ENCODE measurements at places on chromosomes 4 and X.
A peak's percentile ranks its signal among the peaks of the same experiment; 100 is the strongest.

- no peak for DNase-seq
Observed at GRCh38 chr4:73705056-73705432, 35.3 kb upstream of the CXCL8 start.

- no peak for DNase-seq
Observed at GRCh38 chrX:129980540-129981199, 1.8 kb upstream of the BCORL1 start.

GRCh38 chr4:67746797-67747495, 7.2 kb downstream of the GNRHR start:
- peak; percentile 11 for DNase-seq

GRCh38 chr4:78558410-78558809, 6.8 kb downstream of the ANXA3 start:
- DNase-seq = no peak

DNA sequence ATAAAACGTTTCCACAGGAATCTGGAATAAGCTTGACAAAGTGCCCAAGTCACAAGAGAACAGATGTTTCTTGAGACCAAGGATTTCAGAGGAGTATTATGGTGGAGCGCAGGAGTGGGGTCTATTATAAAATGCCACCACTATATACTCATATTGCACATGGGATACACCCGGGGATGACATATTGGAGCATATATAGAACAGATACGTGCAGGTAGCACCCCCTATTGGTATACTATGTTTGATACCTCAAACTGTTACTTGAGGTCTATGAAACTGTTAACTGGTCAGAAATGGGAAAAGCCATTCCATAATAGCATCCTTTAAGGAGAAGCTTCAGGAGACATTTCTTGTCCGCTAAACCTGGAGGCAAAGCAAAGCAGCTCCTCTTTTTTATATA, 86.0 kb downstream of the PCYT1B start:
- no peak for DNase-seq

GRCh38 chrX:16137416-16138107, 14.2 kb downstream of the GRPR start:
- DNase-seq = no peak

DNA sequence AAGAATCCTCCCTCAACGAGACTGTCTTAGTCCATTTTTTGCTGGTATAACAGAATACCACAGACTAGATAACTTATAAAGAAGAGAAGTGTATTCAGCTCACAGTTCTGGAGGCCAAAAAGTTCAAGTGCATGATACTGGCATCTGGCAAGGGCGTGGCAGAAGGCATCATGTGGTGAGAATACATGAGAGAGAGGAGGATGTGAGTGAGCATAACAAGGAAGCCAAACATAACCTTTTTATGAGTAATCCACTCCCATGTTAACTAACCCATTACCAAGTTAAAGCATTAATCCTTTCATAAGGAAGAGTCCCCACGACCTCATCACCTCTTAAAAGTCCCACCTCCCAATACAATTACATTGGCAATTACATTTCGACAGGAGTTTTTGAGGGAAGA, 504.6 kb downstream of the IQCM start:
- DNase-seq = no peak

DNA sequence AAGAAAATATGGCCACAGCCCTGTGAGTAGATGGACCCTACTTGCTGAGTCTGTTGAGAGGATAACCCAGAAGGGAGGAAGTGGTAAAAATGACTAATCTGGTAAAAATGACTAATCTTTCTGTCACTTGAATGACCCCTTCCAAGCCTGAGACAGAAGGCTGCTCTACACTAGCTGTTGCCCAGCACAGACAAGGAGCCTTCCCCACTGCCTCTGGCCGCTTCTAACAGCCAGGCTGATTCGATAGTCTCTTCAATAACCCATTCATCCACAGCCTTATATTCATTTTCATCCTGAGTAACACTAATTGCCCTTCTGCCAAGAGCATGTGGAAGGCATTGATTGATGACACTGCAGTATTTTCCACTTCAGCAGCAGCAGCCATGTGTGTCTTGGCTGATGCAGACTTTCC, 18.4 kb downstream of the MAGEB17 start:
- DNase-seq = peak; percentile 43

DNA sequence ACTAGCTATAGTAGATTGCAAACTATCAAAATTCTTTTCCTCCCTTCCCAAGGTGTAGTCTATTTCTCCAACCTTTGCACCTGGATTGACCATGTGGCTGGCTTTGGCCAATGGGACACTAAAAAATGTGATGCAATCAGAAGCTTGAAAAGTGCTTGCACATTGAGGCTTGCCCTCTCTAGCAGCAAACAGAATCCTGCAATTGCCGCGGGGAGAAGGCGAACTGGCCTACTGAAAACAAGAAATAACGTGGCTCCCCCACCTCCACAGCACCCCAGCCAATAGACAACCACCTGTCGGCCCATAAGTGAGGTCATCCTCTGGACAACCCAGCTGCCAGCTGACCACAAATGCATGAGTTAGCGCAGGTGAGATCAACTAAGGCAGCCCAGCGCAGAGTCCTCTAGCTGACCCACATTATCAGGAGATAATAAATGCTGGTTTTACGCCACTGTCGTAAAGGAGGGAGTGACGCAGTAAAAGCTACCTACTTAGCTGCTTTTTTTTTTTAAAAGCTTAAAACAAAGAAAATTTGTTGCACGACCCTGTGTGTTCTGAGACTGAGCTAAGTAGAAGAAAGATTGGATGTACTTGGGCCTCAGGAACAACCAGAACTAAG, 95.2 kb downstream of the GK start:
- DNase-seq = no peak

GRCh38 chrX:71871367-71871766, 39.3 kb upstream of the NHSL2 start:
- DNase-seq = no peak

DNA sequence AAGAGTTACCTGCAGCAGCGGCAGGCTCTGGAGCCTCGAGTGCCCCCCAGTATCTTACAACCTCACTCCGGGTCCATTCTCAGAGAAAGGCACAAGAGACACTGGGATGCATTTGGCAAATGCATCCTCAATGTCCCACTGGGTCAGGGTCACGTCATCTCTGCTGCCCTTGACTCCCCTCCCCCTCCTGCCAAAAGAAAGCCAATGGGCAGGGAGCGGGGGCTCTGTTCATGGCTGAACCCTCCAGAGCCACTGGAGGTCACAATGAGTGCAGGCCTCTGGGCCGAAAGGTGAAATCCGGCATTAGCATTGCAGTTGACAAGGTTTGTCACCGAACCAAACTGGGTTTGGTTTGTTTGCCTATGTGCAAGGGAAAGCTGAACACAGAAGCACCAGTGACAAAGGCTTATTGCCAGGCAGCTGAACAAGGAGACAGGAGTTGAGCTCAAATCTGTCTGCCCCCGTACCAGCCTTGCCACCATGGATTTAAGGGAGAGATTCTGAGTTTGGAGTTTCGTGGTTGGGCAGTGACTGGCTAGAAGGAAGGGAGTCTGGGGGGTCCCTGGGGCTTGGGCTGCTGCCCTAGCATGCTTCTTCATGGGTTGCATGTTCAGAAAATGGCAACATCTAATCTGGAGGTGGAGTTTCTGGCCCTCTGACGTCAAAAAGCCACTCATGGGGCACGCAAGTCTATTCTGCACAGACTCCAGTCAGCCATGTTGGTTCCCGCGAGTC, 64.3 kb downstream of the HTRA3 start:
- DNase-seq = no peak

DNA sequence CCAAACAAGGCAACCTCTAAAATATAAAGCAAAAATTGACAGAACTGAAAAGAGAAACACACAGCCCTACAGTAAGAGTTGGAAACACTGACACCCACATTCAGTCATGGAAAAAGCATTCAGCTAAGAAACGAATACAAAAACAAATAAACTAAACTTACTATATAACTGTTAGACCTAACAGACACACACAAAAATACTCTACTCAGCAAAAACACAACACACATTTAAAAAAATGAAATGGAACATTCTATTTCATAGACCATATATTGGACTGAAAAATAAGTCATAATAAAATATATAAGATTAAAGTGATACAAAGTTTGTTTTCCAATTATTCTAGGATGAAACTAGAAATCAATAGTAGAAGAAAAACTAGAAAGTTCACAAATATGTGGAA, 488.8 kb upstream of the POU3F4 start:
- no peak for DNase-seq

GRCh38 chrX:45697591-45697990, 496.9 kb upstream of the DIPK2B start:
- DNase-seq = no peak

DNA sequence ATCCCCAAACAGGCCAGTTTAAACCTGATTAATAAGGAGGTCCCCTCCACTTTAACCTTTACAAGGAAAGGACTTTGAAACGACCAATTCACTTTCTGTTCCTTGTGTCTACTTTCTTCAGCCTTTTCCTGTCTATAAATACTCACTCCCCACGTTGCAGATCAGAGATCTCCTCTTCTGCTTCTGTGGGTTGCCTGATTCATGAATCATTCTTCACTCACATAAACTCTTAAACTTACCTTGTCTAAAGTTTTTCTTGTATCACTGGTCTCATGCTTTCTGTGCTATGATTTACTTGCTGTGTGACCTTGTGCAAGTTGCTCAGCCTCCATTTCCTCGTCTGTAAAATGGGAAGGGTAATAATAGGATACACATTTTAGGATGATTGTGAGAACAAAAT, 236.1 kb downstream of the QDPR start:
- no peak for DNase-seq

GRCh38 chr4:102757681-102758080, 3.1 kb downstream of the MANBA start:
- DNase-seq = no peak

All from NCI-H1092 treated with DMSO at 0.1 percent for 48 hours (cell line).